Caki2 (cell line): ENCODE measurements at places on chromosomes 5 and 9.

DNA sequence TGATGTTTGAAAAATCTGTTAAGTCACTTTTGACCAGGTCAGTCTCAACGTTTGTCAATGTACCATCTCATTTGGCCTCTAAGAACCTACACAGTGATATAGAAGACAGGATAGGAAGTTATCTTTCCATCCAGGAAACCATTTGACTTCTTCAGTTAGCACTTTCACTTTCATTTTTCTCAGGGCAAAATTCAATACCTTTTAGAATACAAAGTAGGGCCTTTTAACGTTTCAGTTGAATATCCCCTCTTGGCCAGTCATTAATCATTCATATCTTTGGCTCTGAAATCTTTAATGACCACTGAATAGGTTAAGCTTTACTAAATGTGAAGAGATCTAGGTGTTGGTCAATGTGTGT lies 101.1 kb upstream of the GNAQ start:
- DNase-seq, result no peak

- no peak for DNase-seq
Observed at GRCh38 chr5:191036-191948, at the start of gene LRRC14B. TSS of gene LRRC14B (plus strand) at chr5:191495. CDS start at chr5:191539, 44 bp downstream.

- no peak for DNase-seq
Observed at GRCh38 chr5:12017007-12017406, 112.8 kb upstream of the CTNND2 start.

GRCh38 chr9:98833090-98833956 lies 25.9 kb downstream of the GALNT12 start:
- DNase-seq, result no peak

- DNase-seq, result no peak
Observed at GRCh38 chr9:86112057-86112456, 12.7 kb upstream of the GOLM1 start.

DNA sequence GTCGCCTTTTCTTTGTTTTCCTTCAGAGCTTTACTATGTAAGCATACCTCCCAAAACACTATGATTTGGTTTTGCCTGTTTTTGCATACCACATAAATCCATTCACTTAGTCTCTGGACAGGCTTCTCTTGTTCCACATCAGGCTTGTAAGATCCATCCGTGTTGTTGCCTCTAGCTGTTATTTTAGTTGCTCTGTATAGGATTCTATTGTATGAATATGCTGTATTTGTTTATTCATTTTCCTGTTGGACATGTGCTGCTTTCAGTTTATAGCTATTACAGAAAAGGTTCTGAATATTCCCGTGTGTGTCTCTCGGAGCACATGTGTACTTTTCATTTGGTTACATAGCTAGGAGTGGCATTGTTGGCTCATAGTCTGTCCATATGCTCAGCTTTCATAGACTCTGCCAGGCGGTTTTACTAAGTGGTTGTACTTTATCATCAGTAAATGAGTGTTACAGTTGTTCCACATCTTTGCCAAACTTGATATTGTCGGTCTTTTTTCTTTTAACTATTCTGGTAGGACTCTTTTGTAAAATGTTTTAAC lies 41.8 kb downstream of the NUP214 start:
- DNase-seq, result no peak

DNA sequence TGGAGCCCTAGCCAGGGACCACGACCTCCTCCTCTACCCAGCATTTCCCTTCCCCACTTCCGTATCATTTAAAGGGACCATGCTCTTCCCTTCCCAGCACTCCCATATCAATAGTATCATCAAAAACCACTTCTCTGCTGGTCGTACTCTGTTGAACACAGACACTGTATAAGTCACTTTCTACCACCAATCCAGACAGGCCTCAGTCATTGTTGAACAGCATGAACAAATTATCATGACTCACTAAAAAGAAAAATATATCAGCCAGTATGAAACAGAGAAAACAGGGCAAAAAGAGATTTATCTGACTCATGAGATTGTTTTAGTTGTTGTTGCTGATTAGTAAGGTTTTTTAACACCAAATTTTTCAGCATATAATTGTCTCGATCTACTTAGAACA lies 89.8 kb downstream of the CDKN2A start:
- peak; percentile 16 for DNase-seq

DNA sequence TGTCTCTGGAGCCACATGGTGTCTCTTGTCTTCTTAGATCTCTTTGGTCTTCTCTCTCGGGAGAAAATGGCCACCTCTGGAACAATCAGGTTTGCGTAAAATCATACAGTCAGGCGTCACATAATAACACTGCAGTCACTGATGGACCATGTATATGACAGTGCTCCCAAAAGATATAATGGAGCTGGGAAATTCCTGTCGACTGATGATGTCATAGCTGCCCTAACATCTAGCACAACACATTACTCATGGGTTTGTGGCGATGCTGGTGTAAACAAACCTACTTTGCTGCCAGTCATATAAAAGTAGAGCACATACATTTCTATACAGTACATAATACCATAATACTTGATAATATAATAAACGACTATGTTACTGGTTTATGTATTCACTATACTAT lies 30.1 kb upstream of the RAI14 start:
- DNase-seq, result peak; percentile 30

GRCh38 chr5:14486486-14486885 lies 95.1 kb upstream of the OTULINL start:
- DNase-seq, result no peak

DNA sequence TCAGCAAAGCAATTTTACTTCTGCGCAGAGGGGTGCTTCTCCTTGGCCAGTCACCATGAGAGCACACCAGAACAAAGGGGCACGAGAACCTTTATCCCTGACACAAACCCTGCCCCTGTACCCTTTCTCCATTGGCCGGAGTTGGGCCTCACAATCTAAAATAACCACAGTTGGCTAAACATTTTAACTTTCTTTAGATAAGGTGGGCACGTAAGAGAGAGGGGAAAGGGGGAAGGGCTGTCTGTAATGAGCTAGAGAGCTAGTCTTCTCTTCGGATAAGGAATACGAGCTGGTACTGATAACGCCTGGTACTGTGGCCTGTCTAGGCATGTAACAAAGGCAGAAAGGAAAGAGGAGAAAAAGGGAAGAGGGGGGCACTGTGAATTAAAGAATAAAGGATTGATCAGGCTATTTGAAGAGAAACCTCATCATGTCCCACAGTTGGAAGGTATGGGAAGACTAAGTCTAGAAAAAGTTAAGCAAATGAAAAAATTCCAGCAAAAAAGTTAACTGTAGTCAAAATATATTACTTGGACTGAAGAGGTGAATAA lies 1.8 kb upstream of the IARS1 start:
- no peak for DNase-seq

DNA sequence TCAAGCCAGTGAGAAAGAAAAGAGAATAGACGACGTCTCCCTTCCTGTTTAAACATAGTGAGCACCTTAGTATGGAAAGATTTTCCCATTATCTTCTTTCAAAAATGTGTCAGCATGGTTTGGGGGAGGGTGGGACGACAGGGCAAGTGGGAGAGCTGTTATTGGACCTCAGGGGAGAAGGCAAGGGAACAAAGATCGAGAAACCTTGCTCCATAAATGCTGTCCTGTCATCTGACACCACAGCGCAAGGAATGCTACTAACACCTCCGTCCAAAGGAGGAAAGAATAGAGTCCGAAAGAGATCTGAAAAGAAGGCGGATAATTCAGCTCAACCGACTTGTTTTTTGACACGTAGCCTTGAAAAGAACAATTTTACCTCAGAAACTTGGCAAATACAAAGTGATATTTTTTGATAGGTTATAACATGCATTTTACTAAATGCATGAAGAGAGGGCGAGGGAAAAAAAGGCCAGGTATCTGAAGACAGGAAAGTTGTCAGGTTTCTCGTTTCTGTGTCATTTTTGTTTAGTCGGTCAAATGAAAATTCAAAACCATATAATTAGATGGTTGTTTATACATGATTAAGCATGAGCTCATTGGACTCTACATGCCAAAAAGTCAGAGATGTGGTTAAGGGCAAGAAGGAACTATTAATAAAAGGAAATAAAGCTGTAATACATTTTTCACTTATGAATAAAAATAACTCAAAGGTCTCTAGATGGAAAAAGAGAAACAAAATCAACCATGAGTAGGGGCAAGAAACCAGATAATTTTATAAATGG lies 155.7 kb downstream of the GLIS3 start:
- peak; percentile 39 for DNase-seq

- DNase-seq, result peak; percentile 59
Observed at GRCh38 chr9:111605041-111605559, 5.7 kb upstream of the PTGR1 start.

DNA sequence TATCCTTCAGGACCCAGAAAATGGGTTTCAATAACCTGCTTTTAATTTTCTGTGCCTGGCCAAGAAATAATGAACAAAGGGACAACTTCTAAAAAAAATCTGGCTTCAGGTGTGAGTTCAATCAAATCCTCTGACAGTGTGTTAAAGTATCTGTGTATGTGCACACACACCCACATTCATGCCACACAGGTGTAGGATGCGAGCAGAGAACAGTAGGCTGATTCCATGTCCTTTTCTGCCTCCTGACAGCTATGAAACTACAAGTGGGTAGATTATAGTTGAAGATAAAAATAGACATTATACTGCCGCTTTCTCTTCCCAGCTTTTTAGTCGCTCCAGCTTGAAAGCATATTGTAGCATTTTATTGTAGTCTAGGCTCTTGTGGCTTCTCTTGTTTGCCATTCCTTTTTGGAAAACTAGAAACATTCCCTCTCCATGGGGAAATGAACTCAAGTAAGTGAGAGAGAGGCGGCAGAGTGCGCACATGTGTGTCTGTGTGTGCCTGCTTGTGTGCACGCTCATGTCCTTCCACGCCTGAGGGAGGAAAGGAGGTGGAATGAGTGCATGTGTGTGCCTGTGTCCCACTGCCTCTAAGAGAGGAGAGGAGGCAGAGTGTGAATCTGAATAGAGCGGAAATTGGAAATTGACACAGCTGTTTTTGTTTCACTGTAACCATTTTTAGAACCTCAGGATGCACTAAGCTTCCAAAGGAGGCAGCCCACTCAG lies 273.0 kb downstream of the ELAVL2 start:
- no peak for DNase-seq

DNA sequence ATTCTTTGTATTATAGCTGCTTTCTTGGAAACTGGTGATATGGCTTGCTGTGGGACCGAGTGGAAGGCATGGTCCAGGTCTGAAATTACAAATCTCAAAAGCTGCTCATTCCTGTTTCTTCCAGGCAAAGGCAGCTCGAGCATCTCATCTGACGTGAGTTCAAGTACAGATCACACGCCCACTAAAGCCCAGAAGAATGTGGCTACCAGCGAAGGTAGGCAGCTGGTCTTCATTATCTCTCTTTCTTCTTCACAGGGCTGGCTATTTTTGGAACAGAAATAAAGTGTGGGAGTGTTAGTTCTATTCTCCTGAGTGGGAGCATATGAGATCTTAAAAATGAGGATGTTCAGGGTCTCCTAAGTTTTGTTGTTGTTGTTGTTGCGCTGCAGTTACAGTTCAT lies 115.9 kb downstream of the FBXL7 start:
- DNase-seq, result no peak

DNA sequence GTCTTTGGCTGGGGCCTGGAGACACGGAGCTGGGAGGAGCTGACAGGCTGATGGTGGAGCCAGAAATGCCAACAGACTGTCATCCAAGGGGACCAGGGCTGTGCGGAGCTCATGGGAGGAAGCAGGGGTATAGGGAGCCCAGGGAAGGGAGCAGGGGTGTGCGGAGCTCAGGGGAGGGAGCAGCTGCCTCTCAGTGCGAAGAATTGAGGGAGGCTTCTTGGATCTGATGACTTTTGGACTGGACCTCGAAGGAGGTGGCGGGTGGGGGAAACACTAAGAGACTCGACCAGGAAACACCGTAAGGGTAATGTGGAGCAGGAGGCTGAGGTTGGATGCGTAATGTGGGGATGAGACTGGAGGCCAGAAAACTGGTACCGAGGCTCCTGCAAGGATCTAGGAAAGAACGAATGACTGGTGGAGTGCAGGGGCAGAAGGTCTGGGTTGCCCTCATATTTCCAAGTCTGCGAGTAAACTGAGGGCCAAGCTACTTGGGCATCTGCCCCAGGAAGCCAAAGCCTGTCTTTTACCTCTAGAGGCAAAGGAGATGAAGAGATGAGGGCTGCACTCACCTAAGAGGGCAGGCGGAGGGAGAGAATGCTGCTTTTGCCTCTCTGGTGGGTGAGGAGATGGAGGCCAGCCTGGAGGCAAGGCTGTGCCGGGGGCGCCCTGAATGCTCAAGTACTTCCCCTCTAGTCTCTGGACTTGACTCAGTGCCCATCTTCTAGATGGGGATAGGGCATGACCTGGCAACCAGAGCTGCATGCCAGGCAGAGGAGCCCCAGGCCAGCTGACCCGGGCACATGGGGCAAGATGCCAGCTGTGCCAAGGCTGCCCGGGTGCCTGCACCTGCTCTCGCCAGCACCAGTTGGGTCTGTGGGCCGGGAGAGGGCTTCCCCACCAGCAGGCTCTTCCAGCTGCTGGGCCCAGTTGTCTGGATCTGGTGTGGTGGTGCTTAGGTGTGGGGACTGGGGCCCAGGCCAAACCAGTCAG lies 2.3 kb downstream of the PTGS1 start:
- DNase-seq, result no peak

- DNase-seq, result peak; percentile 27
Observed at GRCh38 chr9:30039712-30040111, 2344.7 kb upstream of the ACO1 start.

DNA sequence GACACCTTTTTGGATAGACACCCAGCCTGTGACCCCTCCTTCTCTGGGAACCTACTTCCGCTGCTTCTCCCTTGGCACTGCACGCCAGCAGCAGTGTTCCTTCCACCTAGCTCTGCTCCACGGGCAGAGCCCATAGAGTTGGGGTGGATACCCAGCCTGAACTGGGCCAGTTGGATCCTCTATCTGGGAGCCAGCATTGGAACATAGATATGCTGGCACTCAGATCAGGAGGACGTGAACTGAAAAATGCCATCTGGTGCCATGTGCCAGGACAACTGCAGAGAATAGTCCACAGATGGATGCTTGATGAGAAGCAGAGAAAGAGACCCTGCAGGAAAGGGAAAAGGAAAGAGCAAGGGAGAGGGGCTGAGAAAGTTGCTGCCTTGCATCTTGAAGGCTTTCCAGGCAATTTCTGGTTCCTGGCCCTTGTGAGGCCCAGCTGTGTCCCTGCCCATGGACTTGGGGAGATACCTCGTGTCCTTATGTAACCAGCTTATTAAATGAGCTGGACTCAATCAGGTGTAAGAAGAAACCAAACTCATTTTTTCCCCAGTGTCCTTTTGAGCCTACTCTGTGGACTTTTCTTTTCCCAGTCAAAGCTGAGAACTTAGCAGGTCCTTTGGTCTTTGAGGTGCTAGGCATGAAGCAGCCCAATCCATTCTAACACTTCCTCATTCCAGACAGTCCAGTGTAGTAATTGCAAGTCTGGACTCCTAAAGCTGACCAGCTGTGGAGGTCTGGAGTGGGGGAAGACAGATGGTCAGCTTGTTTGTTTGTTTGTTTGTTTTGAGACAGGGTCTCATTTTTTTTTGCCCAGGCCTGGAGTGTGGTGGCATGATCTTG lies 39.1 kb downstream of the ANGPTL2 start:
- no peak for DNase-seq
